Stimulated activated CD4-positive, alpha-beta T cell treated with anti-CD3 and anti-CD28 coated beads, Interleukin-4, amount 100 ng/mL, for 1 hour (primary cell): ENCODE measurements at places on chromosomes 3 and 15.

GRCh38 chr15:27254055-27254454 lies 283.1 kb downstream of the GABRG3 start:
- no peak for DNase-seq

DNA sequence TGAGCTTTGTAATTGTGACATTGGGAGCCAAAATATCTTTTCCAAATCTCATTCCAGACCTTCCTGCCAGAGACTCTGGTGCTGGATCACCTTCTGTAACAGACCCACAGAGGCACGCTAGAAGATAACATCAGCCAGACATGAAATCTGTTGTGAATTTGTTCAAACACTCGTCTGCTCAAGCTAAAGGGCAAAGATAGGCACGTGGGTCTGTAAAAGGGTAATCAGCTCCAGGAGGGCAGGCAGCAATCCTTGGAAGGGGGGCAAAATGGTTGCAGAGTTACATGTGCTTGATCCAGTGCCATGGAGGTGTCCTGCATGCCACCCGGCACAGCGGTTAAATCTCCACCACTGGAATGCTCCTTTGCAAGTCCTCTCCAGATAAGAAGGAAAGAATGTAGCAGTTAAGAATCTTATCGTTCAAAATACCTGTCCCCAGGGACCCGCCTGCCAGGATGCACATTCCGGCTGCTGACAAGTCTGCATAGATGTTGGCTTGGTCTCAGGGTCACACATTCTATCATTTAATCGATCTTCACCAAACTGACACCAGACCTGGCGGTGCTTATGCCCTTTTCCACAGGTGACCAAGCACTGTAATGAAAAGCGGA lies 74.8 kb downstream of the ADAMTS9 start:
- DNase-seq, result no peak

GRCh38 chr3:40019376-40019775 lies 210.0 kb downstream of the MYRIP start:
- DNase-seq, result no peak

DNA sequence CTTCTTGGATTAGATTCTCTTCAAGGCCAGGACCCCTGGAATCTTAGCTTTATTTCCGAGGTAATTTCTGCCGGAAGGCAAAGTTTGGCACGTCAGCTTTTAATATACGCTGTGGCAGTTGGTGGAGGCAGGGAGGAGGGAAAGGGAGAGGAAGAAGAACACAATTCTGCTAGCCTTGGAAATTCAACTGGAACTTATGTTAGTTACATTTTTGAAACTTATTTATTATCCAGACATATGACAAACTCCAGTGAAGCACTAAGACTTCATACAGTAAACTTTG lies 100.1 kb upstream of the TSC22D2 start:
- DNase-seq, result no peak

DNA sequence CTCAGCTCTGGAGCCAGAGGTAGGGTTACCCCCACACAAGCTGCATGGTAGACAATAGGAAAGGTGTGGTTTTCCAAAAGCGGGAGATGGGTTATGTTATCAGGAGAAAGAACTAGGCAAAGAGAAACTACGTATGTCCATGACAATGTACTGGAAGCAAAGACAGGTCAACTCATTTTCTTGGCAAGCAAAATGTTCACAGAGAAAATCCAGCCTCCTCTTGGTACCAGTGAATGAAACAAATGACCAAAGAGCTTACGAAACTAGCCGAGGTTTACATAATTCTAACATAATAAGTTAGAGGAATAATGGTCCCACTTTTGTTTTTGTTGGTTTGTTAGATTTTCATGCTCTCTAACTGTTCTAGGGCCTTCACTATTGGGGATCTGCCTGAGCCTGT lies 338.1 kb upstream of the TGFBR2 start:
- DNase-seq, result no peak

GRCh38 chr3:24410860-24411259 lies 83.8 kb downstream of the THRB start:
- DNase-seq, result no peak

DNA sequence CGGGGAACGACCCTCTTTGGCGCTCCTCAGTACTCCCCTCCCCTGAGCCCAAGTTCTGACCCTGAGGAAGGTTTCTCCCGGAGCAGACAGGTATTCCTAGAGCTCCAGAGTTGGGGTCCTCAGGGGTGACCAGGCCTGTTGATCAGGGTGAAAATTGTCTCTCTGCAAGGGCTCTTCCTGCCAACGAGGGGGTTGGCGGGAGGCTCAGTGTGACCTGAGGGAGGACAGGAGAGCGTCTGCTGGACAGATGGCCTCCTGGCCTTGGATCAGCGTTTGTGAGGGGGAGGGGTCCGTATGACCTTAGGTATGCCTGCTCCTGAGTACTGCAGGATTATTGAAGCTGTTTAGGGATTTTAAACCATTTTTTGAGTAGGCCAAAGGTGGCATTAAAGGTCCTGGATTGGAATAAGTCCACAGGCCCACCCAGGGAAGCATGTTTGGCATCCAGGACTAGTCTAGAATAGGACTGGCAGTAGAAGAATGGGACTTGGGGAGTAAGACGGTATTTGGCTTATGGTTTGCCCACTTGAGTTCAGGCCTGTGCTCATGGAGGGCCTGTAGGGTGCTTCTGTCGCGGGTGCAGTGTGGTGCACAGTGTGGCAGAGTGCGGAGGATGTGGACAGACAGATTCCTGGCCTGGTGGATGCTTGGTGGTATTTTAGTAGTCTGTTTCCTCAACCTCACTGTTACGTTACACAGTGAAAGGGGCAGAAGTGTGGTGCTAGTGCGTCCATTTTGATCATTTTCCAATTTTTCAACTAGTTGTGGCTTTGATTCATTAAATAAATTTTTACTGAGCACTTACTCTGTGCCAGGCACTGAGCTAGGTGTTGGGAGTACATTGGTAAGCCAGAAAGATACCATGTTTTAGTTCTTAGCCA lies 959 bp downstream of the ZNF592 start:
- peak; percentile 32 for DNase-seq

GRCh38 chr3:170149016-170149415 lies 32.5 kb downstream of the PHC3 start:
- no peak for DNase-seq

DNA sequence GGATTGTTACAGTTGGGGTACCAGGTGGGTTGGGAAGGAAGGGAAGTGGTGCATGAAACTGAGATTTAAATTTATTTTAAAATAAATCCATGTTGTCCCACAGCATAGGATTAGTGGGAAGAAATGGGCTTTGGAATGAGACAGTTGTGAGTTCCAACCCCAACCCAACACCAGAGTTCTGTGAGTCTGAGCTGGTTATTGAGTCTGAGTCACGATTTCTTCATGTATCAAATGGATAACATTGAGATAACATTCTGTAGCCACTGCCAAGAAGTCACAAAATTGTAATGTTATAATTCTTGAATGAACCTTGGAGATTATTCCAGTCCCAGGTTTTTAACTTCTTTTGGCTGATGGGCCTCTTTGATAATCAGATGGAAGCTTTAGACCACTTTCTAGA lies 13.7 kb downstream of the IFT122 start:
- no peak for DNase-seq
